GM12892 (cell line): ENCODE measurements at places on chromosomes 2 and 18.

DNA sequence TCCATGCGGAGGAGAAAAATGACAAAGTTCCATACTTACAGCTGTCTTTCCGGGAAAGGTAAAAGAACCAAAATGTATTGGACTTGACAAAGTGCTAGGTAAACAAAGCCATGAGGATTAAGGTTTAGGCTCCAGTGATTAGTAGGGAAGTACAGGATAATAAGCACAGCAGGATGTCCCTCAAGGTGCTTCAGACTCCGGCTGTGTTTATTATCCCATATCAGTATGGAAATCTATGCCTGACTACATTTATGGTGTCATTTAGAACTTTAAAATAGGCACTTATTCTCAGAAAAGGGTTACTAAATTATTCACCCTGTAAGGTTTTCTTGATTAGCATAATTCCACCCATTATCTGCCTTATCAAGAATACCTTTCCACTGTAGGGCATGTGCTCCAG lies 136.3 kb upstream of the CCDC68 start:
- no peak for DNase-seq

- no peak for DNase-seq
Measured at GRCh38 chr18:57767259-57768050, 35.7 kb downstream of the ATP8B1 start.

DNA sequence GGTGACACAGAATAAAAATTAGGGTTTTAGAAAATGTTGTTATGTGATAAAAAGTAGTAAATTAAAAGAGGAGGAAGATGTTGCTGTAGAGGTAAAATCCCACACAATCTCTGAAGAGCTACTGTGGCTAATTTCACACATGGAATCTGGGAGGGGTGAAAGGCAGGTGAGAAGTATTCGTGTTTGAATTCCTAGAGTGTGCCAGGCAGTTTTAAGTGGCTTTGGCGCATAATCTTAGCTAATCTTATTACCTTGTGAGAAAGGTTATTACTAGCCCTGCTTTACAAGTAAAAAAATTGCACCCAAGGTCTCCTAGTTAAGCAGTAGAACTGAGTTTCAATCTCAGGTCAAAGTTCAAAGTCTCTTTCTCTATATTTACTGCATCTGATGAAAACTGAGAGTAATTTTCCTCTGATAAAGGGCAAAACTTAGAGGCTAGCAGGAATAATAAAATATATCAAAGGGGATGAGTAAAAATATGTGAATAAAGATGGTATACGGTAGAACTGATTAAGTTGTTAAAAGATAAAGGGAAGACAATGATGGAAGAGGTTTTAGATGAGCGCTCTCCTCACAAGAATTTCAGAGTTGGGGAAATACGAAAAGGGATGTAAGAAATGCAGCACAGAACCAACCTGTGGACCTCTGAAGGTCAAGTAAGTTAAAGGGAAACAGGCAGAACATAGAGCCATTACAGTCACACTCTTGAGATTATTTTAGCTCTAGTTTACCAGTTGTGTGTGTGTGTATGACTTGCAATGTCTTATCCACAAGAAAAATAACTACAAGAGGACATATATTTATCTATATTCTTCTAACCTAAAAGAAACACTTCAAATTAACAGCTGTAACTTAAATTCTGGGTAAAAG lies 34.8 kb downstream of the GAREM1 start:
- DNase-seq = no peak

- DNase-seq = no peak
Measured at GRCh38 chr2:165952085-165952484, 1.5 kb downstream of the TTC21B start.

DNA sequence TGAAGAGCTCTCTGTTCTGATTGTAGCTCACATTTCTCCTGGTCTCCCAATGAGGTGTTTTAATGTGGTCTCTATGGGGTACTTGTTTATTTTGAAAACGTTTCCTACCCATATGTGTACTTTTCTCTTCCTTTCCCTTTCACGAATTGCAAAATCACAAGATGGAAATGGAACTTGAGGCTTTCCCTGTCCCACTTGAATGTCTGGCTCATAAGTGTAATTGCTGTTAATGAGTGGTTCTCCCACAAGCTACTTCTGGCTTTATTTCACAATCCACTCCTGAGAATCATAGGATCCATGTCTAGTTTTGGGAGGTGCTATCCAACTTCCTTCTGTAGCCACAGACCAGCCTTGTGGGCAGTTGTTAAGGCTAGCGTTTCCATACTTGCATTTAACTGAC lies 81.1 kb upstream of the CAVIN2 start:
- DNase-seq = no peak
